ENCODE measurements at places on chromosomes 12 and 14.

DNA sequence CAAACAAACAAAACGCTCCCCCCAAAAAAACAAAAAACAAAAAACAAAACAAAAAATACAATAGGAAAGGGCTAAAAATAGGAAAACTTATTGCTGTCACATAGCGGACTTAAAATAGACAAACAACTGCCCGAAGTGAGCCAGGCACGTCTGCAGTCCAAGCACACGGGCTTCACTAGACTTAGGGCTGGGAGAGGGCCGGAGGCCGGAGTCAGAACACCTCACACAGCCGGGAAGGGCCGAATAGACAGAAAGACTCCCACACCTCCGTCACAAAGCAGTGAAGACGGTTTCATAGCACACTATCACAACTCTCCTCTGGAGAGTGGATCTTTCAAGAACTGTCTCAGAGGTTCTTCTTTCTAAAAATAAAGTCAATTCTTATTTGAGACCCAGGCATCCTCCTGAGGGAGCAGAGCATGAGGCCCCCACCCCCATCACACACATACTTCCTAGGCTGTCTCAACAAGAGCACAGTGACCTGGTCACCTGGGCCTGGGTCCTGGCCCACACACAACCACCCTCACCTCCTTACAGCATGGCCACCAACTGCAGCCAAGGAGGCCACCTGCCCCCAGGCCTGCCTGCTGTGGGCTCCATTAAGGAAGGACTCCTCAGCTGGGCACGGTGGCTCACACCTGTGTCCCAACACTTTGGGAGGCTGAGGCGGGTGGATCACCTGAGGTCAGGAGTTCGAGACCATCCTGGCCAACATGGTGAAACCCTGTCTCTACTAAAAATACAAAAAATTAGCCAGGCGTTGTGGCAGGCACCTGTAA, 6.7 kb downstream of the BAG5 start:
- DNase-seq: no peak

GRCh38 chr12:57547288-57548012, 458 bp upstream of the DCTN2 start:
- no peak for DNase-seq

- no peak for DNase-seq
Measured at GRCh38 chr14:92659765-92660561, 88.5 kb downstream of the LGMN start.

DNA sequence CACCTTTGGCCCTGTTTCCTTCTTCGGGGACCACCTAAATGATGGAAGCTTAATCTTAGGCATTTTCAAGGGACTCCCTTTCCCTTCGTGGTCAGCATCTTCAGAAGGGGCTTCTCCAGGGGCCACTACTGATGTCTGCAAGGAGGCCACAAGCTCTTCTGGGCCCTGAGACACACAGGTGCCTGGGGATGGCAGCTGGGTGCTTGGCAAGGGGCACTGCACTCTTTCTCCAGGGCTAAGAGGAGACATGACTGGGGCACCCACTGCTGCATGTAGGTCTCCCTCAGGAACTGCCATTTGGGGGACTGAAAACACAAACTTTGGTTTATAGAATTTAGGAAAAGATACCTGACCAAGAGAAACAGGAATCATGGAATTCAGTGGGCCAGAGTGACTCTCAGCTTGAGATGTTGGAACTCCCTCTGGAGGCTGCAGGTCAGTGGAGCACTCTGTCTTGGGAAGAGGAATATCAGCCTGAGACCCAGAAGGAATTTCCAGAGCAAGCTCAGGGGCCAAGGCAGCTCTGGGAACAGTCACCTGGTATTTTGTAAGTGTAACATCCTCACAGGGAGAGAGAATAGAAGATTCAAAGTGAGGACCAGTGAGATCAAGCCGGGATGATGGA, 16.0 kb downstream of the PLD4 start:
- no peak for DNase-seq

DNA sequence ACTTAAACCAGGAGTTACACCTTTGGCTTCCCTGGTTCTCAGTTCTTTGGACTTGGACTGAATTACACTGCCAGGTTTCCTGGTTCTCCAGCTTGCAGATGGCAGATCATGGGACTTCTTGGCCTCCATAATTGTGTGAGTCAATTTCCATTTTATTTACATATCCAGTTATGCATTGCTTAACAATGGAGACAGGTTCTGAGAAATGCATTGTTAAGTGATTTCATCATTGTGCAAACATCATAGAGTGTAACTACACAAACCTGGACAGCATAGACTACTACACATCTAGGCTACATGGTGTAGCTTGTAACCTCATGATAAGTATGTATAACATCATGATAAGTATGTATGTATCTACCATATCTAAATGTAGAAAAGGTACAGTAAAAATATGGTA, 276.1 kb upstream of the BTG1 start:
- DNase-seq: no peak

DNA sequence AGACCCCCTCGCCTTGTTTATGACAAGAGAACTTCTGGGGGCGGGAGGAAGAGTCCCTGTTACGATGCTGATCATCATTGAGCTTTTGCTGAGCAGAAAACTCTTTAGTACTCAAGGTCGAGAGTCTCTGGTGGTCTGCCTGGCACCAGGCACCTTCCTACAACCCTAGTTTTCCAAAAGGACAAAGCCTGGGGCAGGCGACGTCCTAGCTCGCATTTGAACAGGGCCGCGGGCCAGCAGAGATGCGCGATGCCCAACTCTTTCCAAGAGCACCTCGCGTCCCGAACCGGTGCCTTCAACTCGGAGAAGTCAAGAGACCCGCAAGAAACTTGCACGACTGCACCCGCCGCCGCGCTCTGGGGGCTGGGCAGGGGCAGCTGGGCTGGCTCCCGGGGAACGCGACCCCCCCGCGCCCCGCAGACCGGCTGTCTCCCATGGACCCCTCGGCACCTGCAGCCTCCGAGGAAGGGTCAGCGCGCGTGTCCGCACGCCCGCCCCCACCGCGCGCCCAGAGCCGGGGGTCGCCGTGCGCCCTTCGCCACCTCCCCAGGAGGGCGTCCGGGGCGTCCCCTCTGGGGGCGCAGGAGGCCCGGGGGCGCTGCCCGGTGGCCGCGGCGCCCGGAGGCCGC, 377 bp upstream of the BCL7A start:
- DNase-seq: no peak

DNA sequence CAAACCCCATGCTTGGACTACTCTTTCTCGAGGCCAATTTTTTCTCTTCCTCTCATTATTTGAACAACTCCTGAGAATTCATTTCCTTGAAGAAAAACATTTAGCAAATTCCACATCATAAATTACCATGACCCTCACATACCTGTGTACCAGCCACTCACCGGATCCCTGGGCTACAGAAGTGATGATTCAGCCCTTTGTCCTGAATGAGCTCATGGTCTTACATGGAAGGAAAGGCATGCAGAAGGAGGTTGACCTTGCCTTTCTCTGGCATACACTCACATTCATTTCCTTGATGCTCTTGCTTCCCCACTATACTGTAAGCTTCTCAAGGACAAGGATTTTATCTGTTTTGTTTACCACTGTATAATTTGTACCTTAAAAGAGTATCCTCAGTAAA, 191.5 kb downstream of the SLC5A8 start:
- DNase-seq: no peak

DNA sequence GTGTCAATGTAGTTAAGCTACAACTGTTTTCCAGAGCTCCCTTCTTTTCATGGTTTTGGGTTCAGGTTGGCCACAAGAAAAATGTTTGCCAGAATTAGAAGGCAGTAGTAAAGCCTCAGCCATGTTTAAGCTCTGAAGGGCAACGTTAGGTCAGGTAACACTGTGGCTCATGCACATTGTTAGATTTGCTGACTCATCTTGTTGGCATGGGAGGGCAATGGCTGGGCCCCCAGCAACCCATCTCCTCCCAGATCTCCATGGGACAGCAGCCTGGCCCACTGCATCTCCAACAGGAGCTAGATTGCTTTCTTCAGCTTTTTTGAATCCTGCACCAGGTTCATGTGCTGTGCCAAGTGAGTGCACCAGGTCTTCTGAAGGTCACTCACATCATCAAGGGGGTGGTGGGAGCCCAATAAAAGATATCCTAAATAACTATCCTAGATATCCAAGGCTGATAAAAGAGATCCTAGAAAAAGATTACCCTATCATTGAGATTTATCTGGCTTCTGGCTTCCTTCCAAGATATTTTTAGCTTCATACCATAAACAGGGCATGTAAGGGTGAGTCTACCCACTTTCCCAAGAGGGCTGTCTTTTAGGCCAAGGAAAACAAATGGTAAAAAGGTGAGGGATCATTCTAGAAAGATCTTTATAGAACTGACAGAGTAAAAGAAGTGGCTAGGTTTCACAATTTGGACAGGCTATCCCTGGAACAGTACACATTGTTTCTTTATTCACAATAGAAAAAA, 28.9 kb downstream of the PTGER2 start:
- DNase-seq: no peak

DNA sequence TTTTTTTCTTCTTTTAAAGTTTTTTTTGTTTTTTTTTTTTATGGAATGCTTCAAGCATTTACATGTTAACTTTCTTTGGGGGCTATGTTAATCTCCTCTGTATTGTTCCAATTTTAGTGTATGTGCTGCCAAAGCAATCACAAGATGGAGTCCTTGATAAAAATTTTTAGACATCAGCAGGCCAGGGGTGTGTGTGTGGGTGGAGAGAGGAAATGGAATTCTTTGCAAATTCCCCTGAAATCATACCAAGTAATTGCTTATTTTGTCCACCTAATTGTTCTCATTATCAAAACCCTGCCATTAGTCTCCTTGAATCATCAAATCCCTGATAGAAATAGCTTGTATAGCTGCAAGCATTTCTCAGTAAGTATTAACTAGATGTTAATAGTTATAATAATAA, 21.7 kb downstream of the RNF212B start:
- DNase-seq: no peak

DNA sequence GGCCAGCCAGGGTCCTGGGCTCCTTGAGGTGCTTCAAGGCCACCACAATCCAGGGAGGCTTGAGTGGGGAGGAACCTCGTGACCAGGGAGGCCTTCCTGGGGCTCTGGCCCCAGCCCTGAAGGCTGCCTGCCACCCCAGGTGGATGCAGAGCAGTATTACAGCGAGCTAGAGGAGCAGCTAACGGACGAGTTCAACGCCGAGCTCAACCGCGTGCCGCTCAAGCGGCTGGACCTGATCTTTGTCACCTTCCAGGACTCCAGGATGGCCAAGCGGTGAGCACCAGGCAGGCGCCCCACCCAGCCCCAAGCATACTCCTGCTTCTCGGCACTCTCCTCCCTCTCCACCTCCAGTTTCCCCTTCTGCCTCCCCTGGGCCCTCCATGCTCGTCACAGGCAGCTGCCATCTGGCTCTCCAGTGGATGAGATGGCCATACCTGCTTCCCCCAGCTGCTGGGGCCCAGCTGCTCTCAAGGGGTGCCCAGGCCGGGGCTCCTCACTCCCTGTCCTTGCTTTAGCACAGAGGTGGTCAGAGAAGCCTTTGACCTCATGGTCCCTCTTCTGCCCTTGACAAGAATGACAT, 30.6 kb downstream of the NGB start:
- no peak for DNase-seq

DNA sequence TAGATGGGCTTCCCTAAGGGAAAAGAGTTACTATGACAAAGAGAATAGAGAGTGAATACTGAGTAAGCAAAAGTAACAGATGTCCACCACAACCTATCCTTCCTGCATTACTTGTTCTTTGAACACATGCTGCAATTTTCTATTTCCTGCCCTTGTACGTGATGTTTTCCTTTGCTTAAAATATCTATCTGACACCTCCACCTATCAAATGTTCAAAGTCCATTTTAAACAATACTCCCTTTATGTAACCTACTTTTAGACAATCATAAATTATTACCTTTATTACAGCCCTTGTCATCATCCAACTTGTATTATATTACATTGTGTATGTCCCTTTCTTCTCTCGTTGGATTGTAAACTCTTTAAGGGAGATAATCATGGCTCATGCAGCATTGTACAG, 147.2 kb upstream of the DYRK2 start:
- no peak for DNase-seq

GRCh38 chr12:132146772-132147422, 2.6 kb downstream of the NOC4L start:
- DNase-seq: no peak

DNA sequence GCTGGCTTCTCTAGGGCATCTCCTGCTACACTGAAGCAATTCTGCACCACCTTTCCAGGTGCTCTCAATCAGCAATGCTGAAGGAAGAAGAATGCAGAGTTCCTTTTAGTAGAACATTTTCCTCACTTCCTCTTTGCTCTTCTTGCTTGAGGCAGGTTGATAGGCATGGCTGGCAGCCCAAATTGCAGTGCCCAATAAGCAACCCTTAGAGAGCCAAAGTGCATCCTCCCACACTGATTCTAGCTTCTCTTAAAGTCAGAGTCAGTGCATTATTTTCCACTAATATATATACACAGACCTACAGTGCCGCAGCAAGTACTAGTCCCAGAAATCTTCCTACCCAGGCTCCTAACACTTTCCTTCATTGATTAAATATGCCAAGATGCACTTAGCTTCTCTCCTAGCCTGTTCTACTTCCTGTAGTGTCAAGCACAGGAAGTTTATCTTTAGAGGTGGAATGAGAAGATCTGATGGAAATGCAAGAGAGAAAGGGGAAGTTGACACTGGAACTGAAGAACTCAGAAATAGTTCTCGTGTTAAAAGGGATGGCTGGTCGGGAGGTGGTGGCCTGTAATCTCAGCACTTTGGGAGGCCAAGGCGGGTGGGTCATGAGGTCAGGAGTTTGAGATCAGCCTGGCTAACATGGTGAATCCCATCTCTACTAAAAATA, 132.7 kb downstream of the SSPN start:
- no peak for DNase-seq
